ENCODE measurements at places on chromosomes 1 and 21. TPM values are rescaled to one million over a fixed set of nuclear protein-coding genes. Genes with fewer than 3 reads are reported as not detected.

- no peak for DNase-seq
Observed at GRCh38 chr1:17184822-17185484, 20.0 kb upstream of the PADI1 start.

OR2W3 gene
- polyA plus RNA-seq: not detected

- DNase-seq: no peak
Observed at GRCh38 chr1:27536767-27537166, 46.8 kb upstream of the WASF2 start.

COL9A2 gene
- 0.07 TPM for polyA plus RNA-seq

GRCh38 chr1:8139383-8139782 is 113.3 kb upstream of the ERRFI1 start:
- no peak for DNase-seq

EPS8L3 gene
- polyA plus RNA-seq: not detected

FCRL6 gene
- not detected for polyA plus RNA-seq

DNA sequence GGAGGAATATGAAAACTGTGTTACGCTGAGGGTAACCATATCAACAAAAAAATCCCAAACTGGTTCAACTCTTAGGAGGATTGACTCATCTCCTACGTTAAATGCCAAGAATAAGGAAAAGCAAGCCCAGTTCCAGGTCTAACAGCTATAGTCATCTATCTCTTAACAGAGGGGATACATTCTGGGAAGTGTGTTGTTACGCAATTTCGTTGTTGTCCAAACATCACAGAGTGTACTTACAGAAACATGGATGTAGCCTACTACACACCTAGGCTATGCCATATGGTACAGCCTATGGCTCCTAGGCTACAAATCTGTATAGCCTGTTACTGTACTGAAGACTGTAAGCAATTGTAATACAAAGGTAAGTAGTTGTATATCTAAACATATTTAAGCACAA is 23.2 kb upstream of the LRRC52 start:
- DNase-seq: no peak

- DNase-seq: peak; percentile 65
Observed at GRCh38 chr1:183093786-183094298, 70.6 kb downstream of the LAMC1 start.

MPL gene
- polyA plus RNA-seq: not detected

DNA sequence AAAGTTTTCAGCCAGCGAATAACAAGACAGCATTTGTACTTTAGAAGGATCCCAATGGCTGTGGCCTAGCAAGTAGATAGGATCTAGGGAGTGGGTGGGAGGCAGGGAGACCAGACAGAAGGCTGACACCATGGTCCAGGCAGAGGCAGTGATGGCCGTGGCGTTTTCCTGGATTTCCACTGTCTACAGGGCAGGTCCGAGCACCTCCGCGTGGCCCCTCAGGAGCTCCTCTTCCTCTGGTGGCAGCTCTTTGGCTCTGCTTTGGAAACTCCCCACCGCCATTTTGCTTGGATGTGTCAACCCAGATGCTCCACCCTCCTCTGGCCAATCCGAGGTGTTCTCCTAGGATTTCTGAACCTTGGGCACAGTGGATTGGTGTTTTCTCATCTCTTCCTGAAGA is 25.1 kb downstream of the PADI4 start:
- DNase-seq: no peak

FAM72A gene
- 2.5 TPM for polyA plus RNA-seq

GRCh38 chr21:37811711-37812110 is 104.5 kb downstream of the KCNJ6 start:
- DNase-seq: no peak

DNA sequence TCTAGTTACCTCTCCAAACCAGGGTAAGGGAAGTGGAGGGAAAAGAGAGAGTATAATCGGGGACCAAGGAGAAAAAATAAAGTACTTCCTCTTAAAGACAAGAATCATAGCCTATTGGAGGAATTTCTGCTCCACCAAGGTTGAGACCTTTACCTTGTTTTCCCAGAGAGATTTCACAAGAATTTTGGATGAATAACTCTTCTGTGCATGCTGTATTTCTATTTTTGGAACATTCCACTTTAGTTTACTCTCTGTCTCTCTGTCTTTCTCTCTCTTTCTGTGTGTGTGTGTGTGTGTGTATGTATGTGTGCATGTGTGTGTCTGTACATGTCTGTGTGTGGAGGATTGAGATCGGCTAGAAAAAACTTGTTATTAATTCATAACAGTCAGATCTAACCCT is 318.4 kb upstream of the RGS18 start:
- no peak for DNase-seq

- DNase-seq: no peak
Observed at GRCh38 chr1:203628201-203629015, 1.8 kb downstream of the ATP2B4 start.

DNA sequence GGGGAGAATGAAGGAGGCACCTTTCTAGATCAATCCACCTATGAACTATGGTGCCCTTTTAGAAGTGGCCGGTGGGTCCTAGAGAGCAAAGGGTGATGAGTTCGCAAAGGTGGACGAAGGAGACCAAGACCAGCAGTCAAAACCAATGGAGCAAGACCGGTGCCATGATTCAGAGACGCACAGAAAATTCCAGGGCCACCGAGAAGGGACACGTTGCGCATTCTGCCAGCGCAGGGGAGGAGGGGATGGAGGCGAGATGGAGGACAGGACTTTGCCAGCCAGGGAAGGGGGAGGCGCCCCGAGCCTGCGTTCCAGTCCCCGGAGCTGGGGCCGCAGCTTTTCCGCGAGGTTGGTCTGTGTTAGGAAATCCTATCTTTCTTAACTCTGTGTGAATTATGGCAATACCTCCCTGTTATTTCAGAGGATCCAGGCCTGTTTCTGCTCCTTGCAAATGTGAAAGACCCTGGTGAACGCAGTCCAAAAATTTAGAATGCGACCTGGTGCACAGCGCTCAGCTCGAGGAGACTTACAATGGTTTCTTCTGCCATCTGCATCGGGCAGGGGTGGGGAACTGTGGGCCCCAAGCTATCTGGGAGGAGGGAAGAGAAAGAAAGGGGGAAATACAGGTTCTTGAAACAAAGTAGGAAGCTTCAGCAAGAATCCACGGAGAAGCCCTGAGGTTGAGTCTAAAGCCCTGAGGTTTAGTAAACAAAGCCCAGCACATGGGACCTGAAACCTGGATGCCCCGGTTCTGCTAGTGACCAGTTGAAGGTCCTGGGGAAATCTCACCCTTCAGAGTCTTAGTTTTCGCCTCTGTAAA is 129.4 kb downstream of the MRPS6 start:
- DNase-seq: no peak

ALPL gene
- polyA plus RNA-seq: 0.28 TPM

- no peak for DNase-seq
Observed at GRCh38 chr1:94101613-94102525, 19.1 kb downstream of the ABCA4 start.

DNA sequence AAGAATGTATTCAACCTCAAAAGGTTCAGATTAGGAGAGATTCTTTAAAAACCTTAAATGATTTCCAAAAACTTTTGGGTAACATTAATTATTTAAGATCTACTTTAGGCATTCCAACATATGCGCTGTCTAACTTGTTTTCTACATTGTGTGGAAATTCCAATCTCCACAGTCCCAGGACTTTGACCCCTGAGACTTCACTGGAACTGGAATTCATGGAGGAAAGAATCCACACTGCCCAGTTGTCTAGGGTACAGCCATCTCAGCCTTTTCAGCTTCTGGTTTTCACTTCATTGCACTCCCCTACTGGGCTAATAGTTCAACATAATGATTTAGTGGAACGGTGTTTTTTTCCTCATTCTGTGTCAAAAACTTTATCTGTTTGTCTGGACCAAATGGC is 161.5 kb downstream of the IER5 start:
- no peak for DNase-seq

DNA sequence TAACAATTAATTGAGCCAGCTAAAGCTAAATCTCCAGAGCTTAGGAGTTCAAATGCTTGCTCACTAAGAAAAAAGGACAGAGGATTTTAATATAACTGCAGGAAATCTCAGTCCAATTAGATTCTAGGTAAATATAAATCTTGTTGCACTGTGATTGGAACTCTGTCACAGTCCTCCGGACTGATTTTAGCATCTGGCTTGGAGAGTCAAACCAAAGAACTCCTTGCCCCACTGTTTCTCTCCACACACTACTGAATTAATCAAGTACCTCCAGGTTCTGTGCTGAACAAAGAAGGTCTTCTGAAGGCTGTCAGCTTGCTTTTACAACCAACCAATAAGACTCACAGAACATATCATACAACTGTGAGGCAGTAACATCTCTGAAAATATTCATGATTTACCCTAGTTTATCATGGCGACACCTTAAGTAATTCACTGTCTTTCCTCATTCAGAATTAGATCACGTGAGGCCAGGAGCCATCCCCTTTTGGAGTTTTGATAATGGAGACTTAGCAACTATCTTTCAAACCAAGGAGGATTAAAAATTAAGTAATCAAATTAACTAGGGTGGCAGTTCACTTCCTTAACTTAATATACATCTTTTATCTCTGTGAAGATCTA is 176.0 kb downstream of the RERE start:
- no peak for DNase-seq

GRCh38 chr1:172451002-172451443 is 7.2 kb upstream of the PIGC start:
- no peak for DNase-seq

GRCh38 chr1:103373991-103374390 is 151.5 kb upstream of the RNPC3 start:
- no peak for DNase-seq

C1orf226 gene
- polyA plus RNA-seq: 1.0 TPM

DNA sequence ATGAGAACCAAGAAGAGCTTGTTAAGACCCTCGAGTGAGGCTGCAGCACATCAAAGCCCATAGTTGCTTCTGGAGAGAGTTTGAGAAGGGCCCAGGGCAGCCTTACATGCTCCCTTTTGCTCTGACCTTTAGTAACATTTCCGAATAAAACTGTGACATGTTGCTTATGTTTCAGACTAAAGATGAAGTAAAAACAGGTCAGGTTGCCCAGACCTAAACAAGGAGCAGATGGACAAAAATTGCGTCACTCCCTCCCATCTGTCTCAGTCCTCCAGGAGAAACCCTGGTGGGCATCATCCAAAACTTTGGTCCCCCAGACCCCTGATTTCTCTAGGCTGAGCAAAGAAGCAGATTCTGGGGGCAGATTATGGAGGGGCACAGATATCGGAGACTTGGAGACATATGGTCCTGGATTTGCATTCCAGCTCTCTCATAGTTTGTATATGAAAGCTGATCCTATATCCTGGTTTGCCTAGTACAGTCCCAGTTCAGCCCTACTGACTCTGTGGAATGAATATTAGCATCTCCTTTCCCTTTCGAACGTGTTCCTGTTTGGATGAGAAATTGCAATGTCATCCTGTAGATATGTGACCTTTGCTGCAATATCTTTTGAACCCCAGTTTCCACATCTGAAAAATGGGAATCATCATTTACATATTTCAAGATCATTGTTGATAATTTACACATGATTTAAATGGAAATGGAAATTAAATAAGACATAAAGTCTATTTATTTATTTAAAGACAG is 304.9 kb upstream of the USP24 start:
- DNase-seq: no peak

DNA sequence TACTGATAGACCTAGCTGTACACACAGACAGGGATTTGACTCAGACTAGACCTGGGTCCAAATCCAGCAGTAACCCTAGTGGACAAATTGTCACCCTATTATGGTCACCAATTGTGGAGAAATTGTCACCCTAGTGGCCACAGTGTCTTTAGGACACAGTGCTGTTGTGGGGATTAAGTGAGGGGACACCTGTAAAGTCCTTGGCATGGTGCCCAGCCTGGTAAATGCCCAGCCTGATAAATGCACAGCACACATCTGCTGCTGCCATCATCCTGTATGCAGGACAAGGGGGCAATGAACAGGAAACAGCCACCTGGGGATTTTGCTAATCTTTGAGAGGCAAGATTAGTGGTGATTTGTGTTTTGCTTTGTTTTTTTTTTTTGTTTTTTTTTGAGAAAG is 2.3 kb downstream of the TMEM61 start:
- DNase-seq: no peak

- DNase-seq: no peak
Observed at GRCh38 chr1:145863282-145864018, 4.6 kb upstream of the PIAS3 start.

DNA sequence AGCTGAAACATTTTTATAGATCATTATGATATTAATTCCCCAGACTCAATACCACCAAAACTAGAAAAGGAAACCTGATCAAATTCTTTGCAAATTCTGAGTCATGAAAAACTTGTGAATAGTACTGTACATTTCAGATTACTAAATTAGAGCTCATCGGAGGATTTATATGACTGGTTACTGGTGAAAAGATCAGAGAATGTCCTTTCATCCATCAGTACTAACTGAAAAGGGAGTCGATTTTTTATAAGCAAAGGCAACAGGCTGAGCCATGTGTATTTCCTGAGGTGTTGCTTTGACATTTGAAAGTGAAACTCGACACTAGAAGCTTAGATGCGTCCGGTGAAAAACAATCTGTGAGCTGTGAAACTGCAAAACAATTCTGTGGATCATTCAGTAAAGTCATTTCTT is 155.7 kb downstream of the TNFSF18 start:
- no peak for DNase-seq

- DNase-seq: no peak
Observed at GRCh38 chr1:231806623-231807495, 180.3 kb downstream of the DISC1 start.

RGS1 gene
- not detected for polyA plus RNA-seq

DNA sequence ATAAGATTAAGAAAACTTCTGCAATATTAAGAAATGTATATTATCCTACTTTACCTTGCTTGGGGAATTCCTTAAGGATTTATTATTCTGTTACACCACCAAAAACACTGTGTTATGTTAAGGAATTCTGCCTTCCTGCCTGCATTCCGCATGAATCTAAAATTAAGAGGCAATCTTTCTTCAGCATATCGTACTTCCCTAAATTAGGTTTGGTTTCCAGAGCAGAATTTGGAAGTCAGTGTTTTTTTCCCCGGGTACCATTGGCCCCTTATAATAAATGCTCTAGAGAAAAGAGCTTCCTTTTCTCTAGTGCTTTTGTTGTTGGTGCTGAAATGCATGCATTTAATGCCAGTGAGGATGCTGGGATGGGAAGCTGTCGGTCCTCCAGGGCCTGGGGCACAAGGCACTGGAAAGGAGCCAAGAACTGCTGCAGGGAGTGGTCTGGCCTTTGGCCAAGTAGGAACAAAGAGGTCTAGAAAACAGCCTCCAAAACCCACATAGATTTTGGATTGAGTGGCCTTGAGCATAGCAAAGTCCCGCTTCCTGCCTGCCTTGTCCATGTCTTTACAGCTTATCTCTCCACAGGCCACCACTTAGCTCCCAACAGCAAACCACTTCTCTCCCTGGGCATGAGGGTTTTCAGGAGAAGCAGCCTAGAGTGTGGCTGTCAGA is 69.9 kb downstream of the RRAGC start:
- no peak for DNase-seq

- DNase-seq: no peak
Observed at GRCh38 chr1:19762175-19762779, 37.4 kb downstream of the TMCO4 start.

C1orf174 gene
- 33.8 TPM for polyA plus RNA-seq

GRCh38 chr1:155301342-155301841 is at the start of gene PKLR:
TSS of gene PKLR (minus strand) at chr1:155301438. CDS start at chr1:155301395, 43 bp downstream.
- DNase-seq: no peak

GRCh38 chr21:25512095-25513081 is 94.9 kb downstream of the MRPL39 start:
- DNase-seq: no peak

GRCh38 chr1:185626344-185626743 is 107.8 kb upstream of the HMCN1 start:
- no peak for DNase-seq

CCSAP gene
- 1.4 TPM for polyA plus RNA-seq

REG4 gene
- polyA plus RNA-seq: not detected

CATSPERE gene
- 0.20 TPM for polyA plus RNA-seq

- no peak for DNase-seq
Observed at GRCh38 chr1:231751415-231751814, 124.8 kb downstream of the DISC1 start.

SPRR1A gene
- not detected for polyA plus RNA-seq

ICOSLG gene
- polyA plus RNA-seq: 0.27 TPM
